AG10803 (cell line): ENCODE measurements at places on chromosomes 6 and 20.

DNA sequence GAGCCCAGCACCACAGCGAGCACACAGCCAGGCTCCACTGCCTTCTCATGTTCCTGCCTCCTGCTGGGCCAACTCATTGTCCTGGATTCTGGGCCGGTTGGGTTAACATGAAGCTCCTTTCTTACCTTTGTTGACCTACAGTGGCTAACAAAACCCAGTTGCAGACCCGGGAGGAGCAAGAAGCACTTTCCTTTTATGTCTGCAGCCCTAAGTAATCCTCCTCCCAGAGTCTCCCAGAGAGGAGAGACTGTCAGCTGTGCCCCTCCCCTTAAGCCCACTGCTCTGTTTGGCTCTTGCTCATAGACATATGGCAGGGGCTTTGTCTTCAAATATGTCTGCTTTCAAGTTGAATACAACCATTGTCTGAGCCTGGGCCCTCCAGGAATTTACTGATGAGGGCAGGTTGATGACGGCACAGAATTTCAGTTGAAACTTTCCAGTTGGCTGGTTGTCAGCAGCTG lies 55.2 kb downstream of the PSMB1 start:
- no peak for DNase-seq

DNA sequence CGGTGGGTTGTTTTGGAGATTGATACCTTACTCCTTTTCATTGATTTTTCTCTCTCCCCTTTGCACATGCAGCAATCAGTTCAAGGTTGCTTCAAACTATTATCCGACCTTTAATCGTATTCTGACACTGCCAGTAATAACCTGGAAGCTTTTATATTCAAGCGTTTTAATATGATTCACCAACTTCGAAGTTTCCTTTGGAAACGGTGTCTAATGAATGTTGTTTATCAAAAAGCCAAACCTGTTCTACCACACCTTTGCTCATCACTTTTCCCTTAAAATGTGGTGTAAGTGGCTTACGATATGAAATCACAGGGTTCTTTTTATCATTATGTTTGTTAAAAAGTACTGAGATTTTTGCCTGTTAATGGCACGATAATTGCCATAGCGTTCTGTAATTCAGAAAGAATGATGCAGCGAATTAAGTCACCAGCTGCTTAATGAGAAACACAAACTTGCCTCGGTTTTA lies 660 bp downstream of the STXBP5 start:
- no peak for DNase-seq

- no peak for DNase-seq
These were observed 18.4 kb downstream of the SERPINB1 start for GRCh38 chr6:2823104-2823850.

DNA sequence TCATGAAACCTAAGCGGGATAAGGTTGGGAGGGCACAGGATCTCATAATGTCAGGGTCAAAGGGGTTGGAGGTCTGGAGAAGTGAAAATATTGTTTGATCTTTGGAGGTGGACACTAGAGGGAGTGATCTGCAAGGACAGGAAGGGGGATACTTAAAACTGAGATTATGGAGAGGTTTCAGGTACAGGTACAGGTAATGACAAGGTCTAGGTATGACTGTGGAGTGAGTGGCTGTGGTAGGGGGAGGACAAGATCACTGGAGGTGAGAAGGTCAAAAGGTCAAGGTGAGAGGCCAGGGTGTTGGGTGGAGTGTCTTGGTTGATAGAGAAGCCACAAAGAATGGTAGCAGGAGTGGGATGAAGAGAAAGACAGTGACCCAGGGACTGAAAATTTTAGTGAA lies 16.8 kb upstream of the NOTCH4 start:
- DNase-seq = no peak

DNA sequence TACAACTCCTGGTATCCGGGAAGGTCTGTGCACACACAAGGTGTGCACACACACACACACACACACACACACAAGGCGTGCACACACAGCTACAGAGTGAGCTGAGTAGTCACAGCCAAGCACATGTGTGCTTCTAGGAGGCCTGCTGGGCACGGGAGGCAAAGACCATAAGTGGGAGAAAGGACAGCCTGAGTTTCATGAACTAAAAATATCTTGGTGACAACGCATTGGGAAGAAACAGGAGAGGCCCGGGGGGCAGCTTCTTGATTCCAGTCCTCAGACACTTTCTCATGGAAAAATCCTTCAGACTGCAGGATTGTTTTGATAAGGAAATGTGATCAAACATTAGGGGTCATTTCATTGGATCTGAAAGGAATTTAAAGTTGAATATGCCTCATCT lies 2.6 kb downstream of the TRAF3IP2 start:
- DNase-seq = peak; percentile 76

- no peak for DNase-seq
These were observed 25.2 kb downstream of the MYLK4 start for GRCh38 chr6:2725364-2725988.

- no peak for DNase-seq
These were observed 684.8 kb downstream of the QKI start for GRCh38 chr6:164099269-164099865.

- DNase-seq = no peak
These were observed 38.7 kb upstream of the ZBP1 start for GRCh38 chr20:57658833-57659516.
